Activated CD4-positive, alpha-beta memory T cell treated with anti-CD3 and anti-CD28 coated beads for 36 hours (primary cell): ENCODE measurements at places on chromosomes 2 and 18.

GRCh38 chr2:39492095-39492590 lies 55.1 kb upstream of the MAP4K3 start:
- peaks cover 7% of the 10 kb centered on the region for H3K27me3 ChIP-seq
- H3K36me3 ChIP-seq, result peaks cover 4% of the 10 kb centered on the region
- H3K4me1 ChIP-seq, result peaks cover 41% of the 10 kb centered on the region
- no peak overlapping the region for H3K27ac ChIP-seq

- no peaks in the 10 kb centered on the region for H3K36me3 ChIP-seq
- no peaks in the 10 kb centered on the region for H3K4me1 ChIP-seq
- no peak for DNase-seq
- H3K27me3 ChIP-seq, result peaks cover 6% of the 10 kb centered on the region
- no peak overlapping the region for H3K4me3 ChIP-seq
Observed at GRCh38 chr2:13005048-13005447, 288.3 kb downstream of the TRIB2 start.

DNA sequence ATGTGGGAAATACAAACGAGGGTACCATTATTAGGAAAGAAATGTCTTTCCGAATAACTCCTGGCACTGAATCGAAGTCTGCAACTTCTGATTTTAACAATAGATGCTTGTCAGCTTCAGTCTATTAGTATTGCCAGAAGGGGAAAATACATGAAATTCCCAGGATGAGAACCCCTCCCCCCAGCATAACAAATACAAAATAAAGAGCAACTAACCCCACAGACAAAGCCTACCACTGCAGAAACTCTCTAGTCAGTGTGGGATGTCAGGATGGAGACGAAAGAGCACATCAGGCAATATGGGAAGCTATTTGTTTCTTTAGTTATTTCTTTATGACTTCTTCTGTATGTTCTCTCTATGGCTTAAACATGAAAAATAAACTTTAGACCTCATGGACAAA lies 365.0 kb upstream of the CDH2 start:
- no peak overlapping the region for H3K4me3 ChIP-seq
- DNase-seq, result no peak
- H3K27me3 ChIP-seq, result no peaks in the 10 kb centered on the region
- no peak overlapping the region for H3K27ac ChIP-seq
- no peaks in the 10 kb centered on the region for H3K36me3 ChIP-seq

GRCh38 chr2:216620786-216621185 lies 12.4 kb upstream of the IGFBP2 start:
- H3K36me3 ChIP-seq, result no peaks in the 10 kb centered on the region
- H3K27me3 ChIP-seq, result peaks cover 4% of the 10 kb centered on the region
- DNase-seq, result no peak
- H3K27ac ChIP-seq, result no peak overlapping the region
- H3K4me3 ChIP-seq, result no peak overlapping the region
- H3K4me1 ChIP-seq, result peaks cover 4% of the 10 kb centered on the region
